ENCODE measurements at places on chromosomes 6 and 20. TPM values are rescaled to one million over a fixed set of nuclear protein-coding genes. Genes with fewer than 3 reads are reported as not detected.

GRCh38 chr6:73983367-73983766 is 287.4 kb downstream of the CD109 start:
- DNase-seq, result no peak

- no peak for DNase-seq
These were observed 385.6 kb downstream of the CDKAL1 start for GRCh38 chr6:20919677-20920385.

DNA sequence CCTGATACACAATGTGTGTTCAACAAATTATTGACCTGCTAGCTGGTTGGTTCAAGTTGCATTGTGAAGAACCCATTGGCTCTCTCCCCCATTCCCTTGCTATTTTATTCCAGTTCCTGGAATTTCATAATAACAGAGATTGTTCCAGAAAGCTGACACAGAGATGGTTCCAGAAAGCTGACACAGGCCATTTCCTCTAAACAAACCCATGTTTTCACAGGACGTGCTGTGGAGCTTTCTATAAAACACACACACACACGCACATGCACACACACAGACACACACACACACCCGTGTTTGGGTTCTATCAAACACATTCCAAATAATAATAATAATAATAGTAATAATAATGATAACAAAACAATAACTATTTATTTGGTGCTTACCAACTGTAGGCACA is 259.1 kb downstream of the CLIC5 start:
- no peak for DNase-seq

PTCRA gene
- total RNA-seq, result not detected

- DNase-seq, result no peak
These were observed 452.8 kb upstream of the FLRT3 start for GRCh38 chr20:14790190-14790589.

GRCh38 chr6:12111363-12111670 is 99.2 kb downstream of the HIVEP1 start:
- no peak for DNase-seq

- no peak for DNase-seq
These were observed 67.5 kb upstream of the QKI start for GRCh38 chr6:163347021-163347446.

GRCh38 chr6:99543968-99544367 is 24.5 kb downstream of the CCNC start:
- DNase-seq, result no peak

FOXF2 gene
- not detected for total RNA-seq

GNMT gene
- not detected for total RNA-seq

HUS1B gene
- total RNA-seq, result 2.8 TPM

DNA sequence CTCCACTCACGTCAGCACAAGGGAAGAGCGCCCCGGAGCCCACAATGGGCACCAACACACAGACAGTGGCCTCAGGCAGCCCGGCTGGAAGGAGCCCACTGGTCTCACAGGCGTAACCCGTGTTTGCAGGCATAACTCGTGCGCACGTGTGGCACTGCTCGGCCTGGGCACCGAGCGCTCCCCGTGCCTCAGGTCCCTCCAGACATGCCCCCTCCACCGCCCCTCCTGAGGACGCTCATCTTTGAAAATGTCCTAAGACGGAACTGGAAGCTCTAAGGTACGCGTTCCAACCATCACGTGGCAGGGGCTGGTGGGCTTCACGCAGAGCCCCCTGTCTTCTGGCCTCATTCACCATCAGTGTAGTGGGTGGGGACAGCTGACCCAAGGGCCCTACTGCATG is 44.6 kb downstream of the SSR1 start:
- no peak for DNase-seq

SYNE1 gene
- 134 TPM for total RNA-seq

PAX1 gene
- not detected for total RNA-seq

DNA sequence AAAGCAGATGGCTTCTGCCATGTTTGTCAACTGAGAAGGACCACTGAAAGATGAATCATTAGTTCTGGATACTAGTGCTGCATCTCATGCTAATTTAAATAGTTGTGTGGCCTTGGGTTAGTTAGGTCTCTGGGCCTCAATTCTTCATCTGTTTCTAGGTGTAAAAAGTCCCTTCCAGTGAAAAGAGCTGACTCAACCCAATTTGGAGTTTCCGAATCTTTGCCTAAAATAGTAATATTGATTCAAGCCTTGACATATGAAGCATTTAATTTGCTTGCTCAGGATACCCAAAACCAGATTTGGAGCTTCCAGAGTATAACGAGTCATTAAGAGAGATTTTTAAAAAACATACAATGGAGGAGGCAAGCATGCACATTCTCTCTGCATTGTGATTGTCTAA is 163.9 kb downstream of the LMBRD1 start:
- no peak for DNase-seq

DNA sequence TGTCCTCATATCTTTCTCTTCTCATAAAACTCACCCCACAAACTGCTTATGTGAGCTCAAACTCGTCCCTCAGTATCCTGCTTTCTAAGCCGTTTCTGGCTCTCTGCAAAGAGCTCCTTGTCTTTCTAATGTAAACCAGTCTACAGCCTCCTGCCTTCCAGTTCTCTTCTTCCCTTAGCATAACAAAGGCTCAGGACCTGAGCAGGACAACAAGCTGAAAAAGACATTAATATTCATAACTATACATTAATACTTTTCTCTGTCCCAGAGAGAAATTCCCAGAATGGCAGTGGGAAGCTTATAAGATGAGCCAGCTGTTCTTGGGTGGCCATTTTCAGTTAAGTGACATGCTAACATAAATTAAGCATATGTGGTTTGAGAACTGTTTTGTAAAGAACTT is 207.0 kb upstream of the TCF21 start:
- DNase-seq, result no peak

GRCh38 chr20:2693286-2694007 is 867 bp downstream of the EBF4 start:
- DNase-seq, result peak; percentile 51

DNA sequence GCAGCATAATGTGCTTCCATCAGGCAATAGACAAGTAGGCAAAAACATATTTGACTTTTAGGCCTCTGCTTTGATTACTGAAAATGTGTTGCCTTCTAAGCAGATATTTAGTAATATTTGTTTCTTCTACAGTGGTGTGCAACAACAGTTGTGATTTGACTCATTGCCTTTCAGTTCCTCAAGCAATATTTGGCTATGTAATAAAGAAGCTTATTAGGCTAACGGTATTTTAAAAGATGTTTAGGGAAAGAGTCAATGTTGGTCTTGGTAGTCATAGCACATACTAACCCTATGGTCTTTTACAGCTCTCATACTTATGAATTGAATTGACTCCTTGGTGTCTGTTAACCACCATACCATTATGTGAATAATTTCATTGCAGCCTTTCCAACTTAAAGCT is 124.1 kb downstream of the GRIK2 start:
- DNase-seq, result no peak

SLC32A1 gene
- total RNA-seq, result not detected

- DNase-seq, result no peak
These were observed 113.7 kb upstream of the DTNBP1 start for GRCh38 chr6:15776458-15776980.
